ENCODE measurements at places on chromosomes 1 and 21. TPM values are rescaled to one million over a fixed set of nuclear protein-coding genes. Genes with fewer than 3 reads are reported as not detected.

The OPN3 gene
- 25.6 TPM for total RNA-seq

The RUNX1 gene
- 11.9 TPM for total RNA-seq

The C4BPA gene
- 0.87 TPM for total RNA-seq

The TMIGD3 gene
- not detected for total RNA-seq

The SPOCD1 gene
- 0.52 TPM for total RNA-seq

The PPIH gene
- total RNA-seq: 42.5 TPM

The RIMKLA gene
- total RNA-seq: 2.3 TPM

- H3K27ac ChIP-seq: no peak overlapping the region
- no peak overlapping the region for H3K4me3 ChIP-seq
- H3K4me1 ChIP-seq: no peaks in the 10 kb centered on the region
- no peak for DNase-seq
- no peaks in the 10 kb centered on the region for H3K36me3 ChIP-seq
- no peaks in the 10 kb centered on the region for H3K27me3 ChIP-seq
These were observed 1175.9 kb upstream of the B3GALT2 start for GRCh38 chr1:194362327-194362726.

DNA sequence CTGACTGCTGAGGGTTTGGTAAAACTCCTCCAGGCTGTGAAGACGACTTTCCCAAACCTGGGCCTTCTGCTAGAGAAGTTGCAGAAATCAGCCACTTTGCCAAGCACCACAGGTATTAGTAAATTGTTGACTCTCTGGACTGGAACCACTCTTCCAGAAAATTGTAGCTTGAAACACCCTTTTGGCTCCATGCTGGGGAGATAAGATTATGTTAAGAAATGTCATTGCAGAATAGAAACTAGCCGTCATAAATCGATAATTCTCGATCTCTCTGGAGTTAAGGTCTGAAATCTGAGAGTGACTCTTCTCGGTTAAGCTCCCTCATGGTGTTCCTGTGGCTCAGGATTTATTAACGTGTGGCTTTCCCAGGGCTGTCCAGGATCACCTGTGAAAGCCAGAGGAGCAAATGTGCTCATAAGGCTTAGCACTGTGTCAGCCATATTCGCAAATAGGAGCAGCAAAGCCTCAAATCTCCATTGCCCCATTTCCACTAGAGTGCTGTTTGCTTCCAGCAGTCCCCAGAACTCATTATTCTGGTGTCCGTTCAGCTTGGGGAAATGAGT lies 54.6 kb downstream of the ZBTB40 start:
- DNase-seq: no peak
- H3K27ac ChIP-seq: no peak overlapping the region
- peaks cover 21% of the 10 kb centered on the region for H3K4me1 ChIP-seq
- H3K27me3 ChIP-seq: no peaks in the 10 kb centered on the region
- peaks cover 27% of the 10 kb centered on the region for H3K36me3 ChIP-seq

DNA sequence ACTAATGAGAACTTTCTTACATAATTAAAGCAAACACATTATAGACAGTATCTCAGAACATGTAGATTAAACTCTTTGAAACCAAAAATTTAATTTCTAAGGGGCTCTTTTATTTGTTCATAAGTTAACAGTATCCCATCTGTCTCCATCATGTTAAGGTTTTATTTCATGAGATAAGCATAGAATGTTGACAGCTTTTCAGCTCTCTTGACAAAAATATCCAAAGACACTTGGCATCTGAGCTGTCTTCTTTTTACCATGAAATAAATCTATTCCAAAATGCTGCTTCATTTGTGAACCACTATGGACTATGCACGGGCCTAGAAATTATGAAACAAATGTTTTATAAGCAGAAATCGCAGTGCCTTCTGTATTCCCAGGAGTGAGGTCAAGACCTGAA lies 45.2 kb downstream of the SCYL3 start:
- no peak overlapping the region for H3K27ac ChIP-seq
- H3K4me3 ChIP-seq: no peak overlapping the region
- H3K4me1 ChIP-seq: no peaks in the 10 kb centered on the region
- no peak for DNase-seq

- H3K36me3 ChIP-seq: no peaks in the 10 kb centered on the region
- H3K4me1 ChIP-seq: peaks cover 12% of the 10 kb centered on the region
- no peak overlapping the region for H3K27ac ChIP-seq
- DNase-seq: no peak
- no peaks in the 10 kb centered on the region for H3K27me3 ChIP-seq
- no peak overlapping the region for H3K4me3 ChIP-seq
These were observed 54.5 kb upstream of the FGGY start for GRCh38 chr1:59242370-59242769.

DNA sequence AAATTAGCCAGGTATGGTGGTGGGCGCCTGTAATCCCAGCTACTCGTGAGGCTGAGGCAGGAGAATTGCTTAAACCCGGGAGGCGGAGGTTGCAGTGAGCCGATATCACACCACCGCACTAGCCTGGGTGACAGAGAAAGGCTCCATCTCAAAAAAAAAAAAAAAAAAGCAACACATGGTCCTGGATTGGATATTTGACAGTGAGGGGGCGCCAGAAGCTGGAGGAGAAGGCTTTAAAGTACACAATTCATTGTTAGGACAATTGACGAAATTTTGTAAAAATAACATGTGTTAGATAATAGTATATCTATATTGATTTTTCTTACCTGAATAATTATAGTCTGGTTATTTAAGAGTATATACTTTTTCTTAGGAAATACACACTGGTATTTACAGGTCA lies 50.2 kb upstream of the USP25 start:
- H3K27me3 ChIP-seq: no peaks in the 10 kb centered on the region
- DNase-seq: no peak
- no peak overlapping the region for H3K27ac ChIP-seq
- H3K4me1 ChIP-seq: no peaks in the 10 kb centered on the region

- peaks cover 1% of the 10 kb centered on the region for H3K36me3 ChIP-seq
- peak; percentile 74 for DNase-seq
- H3K27me3 ChIP-seq: no peaks in the 10 kb centered on the region
- no peak overlapping the region for H3K27ac ChIP-seq
These were observed 29.7 kb downstream of the SCCPDH start for GRCh38 chr1:246753670-246754535.

- peaks cover 62% of the 10 kb centered on the region for H3K36me3 ChIP-seq
- no peak for DNase-seq
- H3K4me1 ChIP-seq: peaks cover 77% of the 10 kb centered on the region
These were observed 4.4 kb downstream of the SSBP3 start for GRCh38 chr1:54401799-54402198.

GRCh38 chr1:28132171-28133167 lies 44.0 kb downstream of the PTAFR start:
- no peaks in the 10 kb centered on the region for H3K36me3 ChIP-seq
- no peak overlapping the region for H3K27ac ChIP-seq
- peaks cover 12% of the 10 kb centered on the region for H3K27me3 ChIP-seq
- H3K4me3 ChIP-seq: no peak overlapping the region
- no peak for DNase-seq
- H3K4me1 ChIP-seq: no peaks in the 10 kb centered on the region

DNA sequence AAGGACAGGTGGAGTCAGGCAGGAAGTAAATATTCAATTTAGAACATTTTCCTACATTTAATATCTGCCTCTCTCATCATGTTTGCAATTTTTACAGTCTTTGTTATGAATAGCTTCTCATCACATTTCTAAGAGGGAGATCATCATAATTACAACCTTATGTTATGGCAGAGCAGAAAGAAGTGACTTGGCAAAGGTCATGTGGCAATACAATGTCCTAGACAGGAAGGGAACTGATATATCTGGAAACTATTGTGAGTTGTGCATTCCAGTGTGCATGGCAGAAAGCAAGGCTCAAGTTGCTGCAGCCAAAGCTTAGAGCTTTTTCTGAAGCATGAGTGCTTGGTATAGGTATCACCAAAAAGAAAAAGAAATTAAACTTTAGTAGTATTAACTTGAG lies 43.8 kb upstream of the PRRX1 start:
- no peak for DNase-seq
- no peaks in the 10 kb centered on the region for H3K27me3 ChIP-seq
- no peaks in the 10 kb centered on the region for H3K36me3 ChIP-seq
- peaks cover 15% of the 10 kb centered on the region for H3K4me1 ChIP-seq
- H3K27ac ChIP-seq: no peak overlapping the region
- H3K4me3 ChIP-seq: no peak overlapping the region

- H3K4me1 ChIP-seq: no peaks in the 10 kb centered on the region
- H3K4me3 ChIP-seq: no peak overlapping the region
- no peaks in the 10 kb centered on the region for H3K27me3 ChIP-seq
- DNase-seq: no peak
- no peak overlapping the region for H3K27ac ChIP-seq
These were observed 30.4 kb downstream of the TRIM11 start for GRCh38 chr1:228376262-228376628.
